ENCODE measurements at places on chromosomes 13 and 19.

GRCh38 chr13:42758515-42758914, 22.9 kb upstream of the FAM216B start:
- no peak for DNase-seq

DNA sequence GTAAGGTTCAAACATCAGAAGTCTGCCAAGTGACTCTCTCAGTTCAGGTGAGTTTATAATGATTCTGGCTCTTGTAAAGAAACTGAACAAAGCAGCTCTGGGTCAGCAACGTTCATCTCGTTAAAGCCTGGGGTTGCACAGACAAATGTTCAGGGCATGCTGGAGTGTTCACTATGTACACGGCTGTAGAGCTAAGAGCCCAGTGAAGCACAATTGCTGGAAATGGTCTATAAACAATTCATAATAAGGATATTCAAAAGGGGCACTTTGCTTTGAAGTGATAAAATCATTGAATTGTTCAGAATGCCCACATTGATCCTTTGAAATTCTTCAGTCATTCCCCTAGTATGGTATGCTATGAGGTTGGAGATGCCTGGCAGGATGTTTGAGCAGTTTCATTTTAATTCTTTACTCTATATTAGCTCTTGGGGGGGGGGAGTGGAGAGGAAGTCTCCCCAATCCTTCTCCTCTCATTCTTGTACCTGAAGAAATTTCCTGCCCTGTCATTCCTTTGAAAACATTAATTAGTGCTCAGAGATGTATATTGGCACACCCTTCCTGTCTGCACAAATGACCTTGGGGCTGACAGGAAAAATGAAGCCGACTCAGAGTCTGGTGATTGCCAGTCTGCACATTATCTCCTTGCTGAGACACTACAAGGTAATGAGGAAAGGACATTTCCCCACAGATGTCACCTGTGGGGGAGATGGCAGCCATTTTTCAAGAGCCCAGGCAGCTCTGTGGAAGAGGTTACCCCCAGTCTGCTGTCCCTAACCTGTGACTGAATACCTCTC, 145.5 kb downstream of the DLEU7 start:
- DNase-seq = no peak

GRCh38 chr13:19759669-19760068, 23.1 kb downstream of the PSPC1 start:
- no peak for DNase-seq

GRCh38 chr13:79401259-79402070, 4.6 kb downstream of the RBM26 start:
- peak; percentile 47 for DNase-seq

GRCh38 chr13:22077764-22078163, 406.9 kb downstream of the FGF9 start:
- DNase-seq = no peak

GRCh38 chr13:20714563-20715329, 11.2 kb downstream of the IL17D start:
- DNase-seq = no peak

DNA sequence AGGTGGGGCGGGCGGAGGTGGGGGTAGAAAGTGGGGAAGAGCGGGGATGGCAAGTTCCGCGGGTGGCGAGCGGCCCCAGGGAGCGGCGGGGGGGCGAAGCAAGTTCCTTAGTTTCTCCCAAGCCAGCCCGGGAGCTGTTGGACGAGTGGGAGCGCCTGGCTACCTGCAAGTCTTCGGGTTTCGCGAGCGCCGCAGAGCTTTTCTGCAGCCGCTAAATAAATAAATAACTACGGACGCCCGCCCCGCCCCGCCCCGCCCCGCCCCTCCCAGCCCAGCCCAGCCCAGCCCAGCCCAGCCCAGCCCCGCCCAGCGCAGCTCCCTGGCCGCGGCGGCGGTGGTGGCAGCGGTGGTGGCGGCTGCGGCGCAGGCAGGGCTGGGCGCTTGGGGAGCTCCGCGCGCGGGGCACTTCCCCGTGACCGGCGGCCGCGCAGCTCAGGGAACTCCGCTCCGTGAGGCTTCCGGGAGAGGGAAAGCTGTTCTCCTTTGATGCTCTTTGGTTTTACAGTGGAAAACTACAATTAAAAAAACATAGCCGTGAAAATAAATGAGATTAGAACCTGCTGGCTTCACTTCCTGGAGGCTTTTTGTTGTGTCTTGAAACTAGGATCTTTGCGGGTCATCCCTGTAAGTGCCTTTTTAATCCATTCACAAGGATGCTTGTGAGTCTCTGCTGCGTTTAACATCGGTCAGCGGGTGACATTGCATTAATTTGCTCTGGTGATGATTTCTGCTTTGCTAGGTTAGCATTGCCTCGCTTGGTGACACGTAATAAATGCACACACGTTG, at the start of gene UBE2L5:
Gene UBE2L5 (plus strand): TSS at position 440 of the 786 bp plus-strand sequence. CDS start 5,498 bp downstream, outside the sequence.
- DNase-seq = peak; percentile 78

- DNase-seq = no peak
These were observed 1.8 kb upstream of the AKAP8 start for GRCh38 chr19:15381429-15381828.

DNA sequence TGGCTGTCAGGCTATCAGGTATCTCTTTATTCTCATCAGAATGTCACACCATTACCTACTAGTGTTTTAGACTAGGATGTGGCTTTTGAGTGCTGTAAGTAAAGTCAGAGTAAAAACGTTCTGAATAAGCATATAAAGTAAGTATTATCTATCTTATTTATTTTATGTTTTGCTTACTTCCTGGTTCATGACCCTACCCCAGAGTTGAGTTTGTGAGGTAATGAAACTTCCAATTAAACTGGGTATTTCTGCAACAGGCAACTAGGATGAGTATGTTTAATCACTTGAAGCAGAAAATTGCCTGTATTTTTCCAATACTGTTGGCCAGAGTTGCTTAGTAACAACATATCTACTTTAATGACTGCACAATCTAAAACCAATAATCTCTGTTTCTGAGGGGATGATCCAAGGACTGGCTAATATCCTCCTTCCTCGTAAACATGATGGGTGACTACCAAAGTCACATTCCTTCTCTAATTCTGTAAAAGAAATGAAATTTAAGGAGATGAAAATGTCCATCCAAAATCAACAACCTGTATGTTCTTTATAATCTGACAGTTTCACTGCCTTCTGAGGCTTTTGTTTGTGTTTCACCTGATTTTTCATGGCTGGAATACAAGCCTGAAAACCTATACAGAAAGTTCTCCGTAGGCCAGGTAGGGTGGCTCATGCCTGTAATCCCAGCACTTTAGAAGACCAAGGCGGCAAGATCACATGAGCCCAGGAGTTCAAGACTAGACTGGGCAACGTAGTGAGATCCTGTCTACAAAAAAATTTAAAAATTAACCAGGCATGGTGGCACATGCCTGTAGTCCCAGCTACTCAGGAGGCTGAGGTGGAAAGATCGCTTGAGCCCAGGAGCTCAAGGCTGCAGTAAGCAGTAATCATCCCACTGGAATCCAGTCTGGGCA, 83.1 kb downstream of the ABCC4 start:
- DNase-seq = no peak
